ENCODE measurements at places on chromosomes 7 and 10. TPM values are rescaled to one million over a fixed set of nuclear protein-coding genes. Genes with fewer than 3 reads are reported as not detected.

FAM221A gene
- 25.2 TPM for total RNA-seq

PHYHIPL gene
- not detected for total RNA-seq

IQUB gene
- total RNA-seq, result 0.45 TPM

TAS2R3 gene
- total RNA-seq, result 0.64 TPM

TRIL gene
- 0.90 TPM for total RNA-seq

AKR1E2 gene
- total RNA-seq, result 17.4 TPM

CALHM3 gene
- 0.19 TPM for total RNA-seq

TMEM196 gene
- 13.0 TPM for total RNA-seq

CCZ1B gene
- total RNA-seq, result 42.6 TPM

MUC3A gene
- 0.15 TPM for total RNA-seq

ZNF488 gene
- 0.62 TPM for total RNA-seq

AHR gene
- 4.6 TPM for total RNA-seq

SPDYE1 gene
- 0.31 TPM for total RNA-seq

DKK1 gene
- 3.4 TPM for total RNA-seq

CCL24 gene
- total RNA-seq, result not detected

AMPH gene
- 31.1 TPM for total RNA-seq

PGAM2 gene
- 1.5 TPM for total RNA-seq
